ENCODE measurements at places on chromosomes 6 and 20.

DNA sequence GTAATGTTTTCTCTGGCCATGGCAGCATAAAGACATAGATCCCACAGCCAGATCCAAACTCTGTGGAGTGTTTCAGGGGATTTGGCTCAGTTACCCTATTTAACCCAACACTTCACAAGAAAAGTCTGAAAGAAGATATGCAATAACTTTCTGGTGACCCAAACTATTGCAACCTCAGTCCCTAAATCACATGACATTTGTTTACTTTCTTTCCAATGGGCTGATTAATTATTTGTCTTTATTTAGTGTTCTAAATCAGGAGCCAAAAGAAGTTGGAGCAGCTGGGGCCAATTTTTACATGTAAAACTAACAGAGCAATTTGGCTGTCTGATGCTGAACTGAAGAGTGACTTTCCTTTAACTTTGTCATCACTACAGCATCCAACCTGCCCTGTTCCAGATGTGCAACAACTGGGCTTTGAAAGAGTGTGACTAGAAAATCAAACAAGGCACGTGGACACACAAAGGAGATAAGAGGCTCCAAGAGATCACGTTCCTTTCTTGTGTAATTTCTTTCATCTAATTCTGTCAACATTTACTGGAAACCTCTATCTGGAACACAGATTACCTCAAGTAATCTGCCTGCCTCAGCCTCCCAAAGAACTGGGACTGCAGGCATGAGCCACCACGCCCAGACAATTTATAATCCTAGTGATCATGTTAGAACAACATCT lies 90.8 kb downstream of the TRMT11 start:
- no peak for DNase-seq

GRCh38 chr20:51661609-51662178 lies 106.5 kb downstream of the ATP9A start:
- peak; percentile 53 for DNase-seq

GRCh38 chr6:167157863-167158262 lies at the start of gene GPR31:
Gene GPR31 (minus strand): TSS chr6:167157980. CDS start chr6:167157831, 149 bp downstream.
- no peak for DNase-seq

- no peak for DNase-seq
Observed at GRCh38 chr20:2208897-2209296, 86.9 kb upstream of the TGM3 start.

GRCh38 chr6:169915769-169916550 lies 164.5 kb downstream of the ERMARD start:
- no peak for DNase-seq

- no peak for DNase-seq
Observed at GRCh38 chr6:71299541-71300470, 11.2 kb downstream of the OGFRL1 start.

DNA sequence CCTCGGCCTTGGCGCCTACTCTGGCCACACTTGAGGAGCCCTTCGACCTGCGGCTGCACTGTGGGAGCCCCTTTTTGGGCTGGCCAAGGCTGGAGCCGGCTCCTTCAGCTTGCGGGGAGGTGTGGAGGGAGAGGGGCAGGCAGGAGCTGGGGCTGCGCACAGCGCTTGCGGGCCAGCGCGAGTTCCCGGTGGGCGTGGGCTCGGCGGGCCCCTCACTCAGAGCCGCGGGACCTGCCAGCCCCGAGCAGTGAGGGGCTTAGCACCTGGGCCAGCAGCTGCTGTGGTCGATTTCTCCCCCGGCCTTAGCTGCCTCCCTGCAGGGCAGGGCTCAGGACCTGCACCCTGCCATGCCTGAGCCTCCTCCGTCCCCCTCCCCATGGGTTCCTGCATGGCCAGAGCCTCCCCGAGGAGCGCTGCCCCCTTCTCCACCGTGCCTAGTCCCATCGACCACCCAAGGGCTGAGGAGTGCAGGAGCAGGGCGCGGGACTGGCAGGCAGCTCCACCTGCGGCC lies 136.8 kb downstream of the EPHA7 start:
- no peak for DNase-seq
